ENCODE measurements at places on chromosomes 2 and 18.

- DNase-seq = no peak
Measured at GRCh38 chr2:11024259-11024645, 112.5 kb downstream of the KCNF1 start.

DNA sequence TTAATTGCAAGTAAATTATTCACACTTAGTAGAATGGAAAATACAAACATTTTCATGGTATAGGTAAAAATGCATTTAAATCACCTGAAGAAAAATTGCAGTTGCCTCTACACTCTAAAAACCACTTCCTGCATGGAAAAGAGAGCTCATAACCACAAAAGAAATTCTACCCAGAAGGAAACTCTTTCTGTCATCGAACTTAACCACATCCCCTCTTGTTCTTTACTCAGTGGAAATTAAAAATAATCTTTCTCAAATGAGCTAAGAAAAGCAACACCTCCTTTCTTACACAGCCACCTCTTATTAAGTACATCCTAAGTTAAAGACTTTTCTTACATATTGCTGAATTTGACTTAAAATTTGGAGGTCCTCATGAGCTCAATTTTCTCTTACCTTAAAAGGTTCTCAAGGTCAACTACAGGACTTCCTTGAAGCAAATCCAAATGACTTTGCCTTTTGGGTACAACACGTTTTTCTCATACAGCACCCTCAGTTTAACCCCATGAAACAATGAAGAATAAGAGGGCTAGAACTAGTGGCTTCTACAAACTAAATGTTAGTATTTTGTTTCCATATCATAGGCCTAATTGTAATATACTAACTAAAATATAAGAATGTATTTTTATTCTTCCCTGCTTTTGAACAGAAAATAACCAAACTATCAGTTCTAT is 109.1 kb upstream of the CRIM1 start:
- DNase-seq = no peak

DNA sequence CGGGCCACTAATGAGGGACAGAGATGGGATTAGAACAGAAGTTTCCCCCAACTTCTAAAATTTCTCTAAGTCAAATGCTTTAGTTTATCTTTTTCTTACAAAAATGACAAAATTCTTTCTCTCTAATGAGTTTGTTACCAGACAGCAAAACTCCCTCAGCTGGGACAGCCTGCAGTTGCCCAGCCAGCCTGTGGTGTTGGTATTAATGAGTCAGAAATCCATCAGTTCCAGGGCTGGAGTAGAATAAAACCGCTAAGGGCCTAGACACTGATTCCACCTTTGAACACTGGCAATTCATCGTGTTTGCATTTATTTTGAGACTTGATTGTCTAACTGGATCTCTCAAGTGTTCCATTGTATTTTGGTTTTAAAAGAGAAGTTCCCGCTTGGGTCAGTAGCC is 38.3 kb upstream of the SMAD2 start:
- no peak for DNase-seq

DNA sequence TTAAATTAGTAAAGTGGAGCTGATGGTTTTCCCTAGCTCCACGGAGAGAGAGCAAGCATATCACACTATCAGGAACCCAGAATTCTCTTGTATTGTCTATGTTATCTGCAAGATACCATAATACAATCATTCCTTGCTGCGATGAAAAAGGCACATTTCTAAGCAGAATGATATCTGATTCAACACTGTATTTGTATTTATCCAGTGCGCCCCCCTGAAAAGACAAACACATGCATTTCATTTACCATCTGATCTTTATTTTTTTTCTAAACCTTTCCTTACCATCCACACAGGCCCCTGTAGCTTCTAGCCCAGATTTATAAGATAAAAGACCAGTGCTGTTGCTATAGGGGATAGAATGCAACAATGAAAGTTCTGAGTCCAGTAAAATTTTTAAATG is 420.6 kb downstream of the TDRD15 start:
- DNase-seq = no peak

- DNase-seq = no peak
Measured at GRCh38 chr2:70094978-70095719, 7.9 kb downstream of the PCBP1 start.

DNA sequence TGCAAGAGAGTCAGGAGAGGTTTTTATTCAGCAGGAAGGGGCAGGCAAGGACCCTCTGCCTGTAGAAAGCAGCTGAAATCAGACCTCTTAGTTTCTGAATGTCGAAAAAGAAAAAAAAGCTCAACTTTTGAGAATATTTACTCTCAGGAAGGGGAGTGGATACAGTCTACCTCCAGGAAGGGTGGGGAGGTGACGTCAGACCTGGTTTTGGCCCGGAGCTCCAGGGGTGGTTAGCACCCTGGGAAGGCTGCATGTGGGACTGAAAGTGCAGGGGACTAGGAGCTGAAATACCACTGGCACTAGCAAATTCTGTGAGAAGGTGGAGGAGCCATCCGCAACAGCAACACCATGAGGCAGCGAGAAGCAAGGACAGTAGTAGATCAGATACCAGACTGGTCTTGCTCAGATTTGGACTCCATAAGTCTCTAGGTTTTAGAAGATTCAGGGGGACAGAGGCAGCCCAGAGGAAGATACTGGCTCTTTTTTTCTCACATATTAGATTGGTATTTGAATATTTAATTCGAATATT is 19.8 kb downstream of the MC2R start:
- no peak for DNase-seq

GRCh38 chr2:105546628-105546974 is 147.8 kb upstream of the FHL2 start:
- no peak for DNase-seq

DNA sequence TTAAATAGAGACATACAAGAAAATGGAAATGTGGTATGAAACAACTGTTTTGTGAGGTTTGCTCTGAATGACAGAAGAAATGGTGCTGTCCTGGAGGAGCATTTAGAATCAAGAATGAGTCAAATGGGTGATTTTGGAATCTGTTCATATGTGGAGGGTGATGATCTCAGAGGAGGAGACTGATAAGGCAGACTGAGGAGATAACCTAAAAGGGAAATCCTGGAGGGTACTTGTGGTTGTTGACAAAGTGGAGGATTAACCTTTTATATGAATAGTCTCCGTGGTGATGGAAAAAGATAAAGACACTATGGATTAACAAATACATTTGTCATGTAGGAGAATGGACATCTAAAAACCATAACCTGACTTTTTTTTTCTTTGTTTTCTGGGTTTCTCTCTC is 74.1 kb downstream of the MMADHC start:
- DNase-seq = no peak

GRCh38 chr2:196514641-196515040 is 124.9 kb upstream of the CCDC150 start:
- DNase-seq = no peak

DNA sequence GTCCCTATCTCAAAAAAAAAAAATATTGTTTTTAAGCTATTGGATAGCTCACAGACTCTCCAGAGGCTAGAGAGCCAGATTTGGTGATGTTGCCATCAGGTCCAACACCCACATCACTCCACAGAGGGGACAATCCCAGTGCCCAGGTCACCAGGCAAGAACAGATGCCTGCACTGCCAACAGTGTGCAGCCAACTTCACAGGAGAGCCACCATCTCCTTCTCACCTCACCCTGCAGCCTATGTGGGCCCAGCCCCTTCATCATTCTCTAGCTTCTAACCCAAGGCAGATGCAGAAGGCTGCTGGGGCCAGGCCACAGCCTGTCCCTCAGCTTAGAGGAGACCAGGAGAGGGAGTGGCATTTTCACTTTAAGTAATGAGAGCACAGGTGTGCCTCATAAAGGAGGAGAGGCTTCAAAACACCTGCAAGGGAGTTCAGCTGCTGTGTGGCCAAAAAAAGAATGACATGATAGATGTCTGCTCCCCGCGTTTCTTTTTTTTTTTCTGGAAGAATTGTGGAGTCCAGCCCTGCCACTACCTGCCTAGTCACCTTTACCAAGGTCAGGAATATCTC is 98.0 kb upstream of the ZSWIM2 start:
- DNase-seq = no peak

- DNase-seq = no peak
Measured at GRCh38 chr2:114699423-114699944, 257.0 kb downstream of the DPP10 start.

DNA sequence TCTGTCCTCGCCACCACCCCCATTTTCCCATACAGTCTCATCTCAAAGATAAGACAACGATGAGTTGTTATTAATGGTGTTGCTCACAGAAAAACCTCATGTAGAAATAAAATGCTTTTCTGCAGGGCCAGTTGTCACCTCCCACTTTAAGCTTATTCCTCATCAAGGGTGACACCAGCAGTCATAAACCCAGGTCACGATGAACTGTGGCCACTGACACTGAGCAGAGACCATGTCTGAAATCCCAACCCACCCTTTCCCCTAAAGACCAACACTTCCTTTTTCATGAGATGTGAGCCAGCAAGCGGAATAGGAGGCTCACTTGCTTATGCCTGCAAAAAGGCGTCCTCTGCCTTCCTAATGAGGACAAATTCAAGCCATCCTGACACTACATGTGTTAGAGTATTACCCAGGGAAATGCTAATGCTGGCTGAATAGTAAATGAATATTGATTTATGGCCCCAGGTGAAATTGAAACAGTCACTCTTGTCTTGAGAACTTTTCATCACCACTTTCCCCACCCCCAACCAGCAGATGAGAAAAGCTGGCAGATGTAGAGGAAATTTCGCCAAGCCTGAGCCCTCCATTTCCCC is 228.4 kb downstream of the MGAT5 start:
- DNase-seq = no peak

DNA sequence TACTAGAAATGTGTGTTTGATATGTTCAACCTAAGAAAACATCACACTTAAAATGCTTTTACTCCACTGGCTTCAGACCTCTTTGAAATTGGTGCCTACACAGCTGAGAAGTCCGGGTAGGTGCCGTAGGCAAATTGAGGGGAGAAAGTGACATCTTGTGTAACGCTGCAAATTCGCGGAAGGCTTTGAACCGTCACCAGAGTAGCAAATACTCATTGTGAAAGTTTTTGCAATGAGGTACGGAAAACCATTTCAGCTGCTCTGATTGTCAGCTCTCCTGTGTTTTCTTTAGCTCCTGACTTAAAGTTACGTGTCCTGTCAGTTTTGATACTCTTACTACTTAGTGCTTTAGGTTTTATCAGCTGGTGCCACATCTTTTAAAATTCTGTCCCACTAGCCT is 224.5 kb downstream of the FAM210A start:
- DNase-seq = no peak

DNA sequence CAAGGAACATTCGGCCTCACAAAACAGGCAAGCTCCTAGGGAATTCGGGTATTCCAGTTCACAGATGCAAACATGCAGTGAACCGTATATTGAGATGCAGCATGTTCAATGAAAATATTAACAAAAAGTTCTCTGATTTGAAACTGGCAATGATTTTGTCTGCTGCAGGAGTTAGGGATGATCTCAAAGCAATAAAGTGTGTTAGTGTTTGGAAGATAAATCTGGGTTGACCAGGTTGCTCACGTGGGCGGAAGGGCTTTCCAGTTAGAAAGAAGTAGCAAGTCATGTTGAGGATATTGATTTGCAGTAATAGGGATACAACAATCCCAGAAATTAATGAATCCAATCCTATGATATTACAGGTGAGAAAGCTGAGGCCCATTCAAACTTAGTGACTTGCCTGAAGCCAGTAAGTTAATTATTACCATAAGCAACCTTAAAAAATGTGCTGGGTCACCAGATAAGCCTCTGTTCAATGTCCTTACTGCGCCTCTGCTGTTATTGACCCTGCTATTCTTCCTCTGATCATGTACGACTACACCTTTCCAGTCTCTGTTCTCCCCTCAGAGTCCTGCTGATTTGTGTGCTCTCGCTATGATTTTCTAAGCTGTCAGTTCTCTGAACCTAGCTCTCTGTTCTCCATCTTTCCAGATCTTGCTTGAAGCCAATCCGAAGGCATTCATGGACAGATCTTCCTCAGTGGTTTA is 370.8 kb downstream of the DSEL start:
- DNase-seq = no peak

- DNase-seq = no peak
Measured at GRCh38 chr18:79695856-79696850, 16.6 kb downstream of the CTDP1 start.

GRCh38 chr2:147222506-147222905 is 622.3 kb upstream of the ACVR2A start:
- no peak for DNase-seq

DNA sequence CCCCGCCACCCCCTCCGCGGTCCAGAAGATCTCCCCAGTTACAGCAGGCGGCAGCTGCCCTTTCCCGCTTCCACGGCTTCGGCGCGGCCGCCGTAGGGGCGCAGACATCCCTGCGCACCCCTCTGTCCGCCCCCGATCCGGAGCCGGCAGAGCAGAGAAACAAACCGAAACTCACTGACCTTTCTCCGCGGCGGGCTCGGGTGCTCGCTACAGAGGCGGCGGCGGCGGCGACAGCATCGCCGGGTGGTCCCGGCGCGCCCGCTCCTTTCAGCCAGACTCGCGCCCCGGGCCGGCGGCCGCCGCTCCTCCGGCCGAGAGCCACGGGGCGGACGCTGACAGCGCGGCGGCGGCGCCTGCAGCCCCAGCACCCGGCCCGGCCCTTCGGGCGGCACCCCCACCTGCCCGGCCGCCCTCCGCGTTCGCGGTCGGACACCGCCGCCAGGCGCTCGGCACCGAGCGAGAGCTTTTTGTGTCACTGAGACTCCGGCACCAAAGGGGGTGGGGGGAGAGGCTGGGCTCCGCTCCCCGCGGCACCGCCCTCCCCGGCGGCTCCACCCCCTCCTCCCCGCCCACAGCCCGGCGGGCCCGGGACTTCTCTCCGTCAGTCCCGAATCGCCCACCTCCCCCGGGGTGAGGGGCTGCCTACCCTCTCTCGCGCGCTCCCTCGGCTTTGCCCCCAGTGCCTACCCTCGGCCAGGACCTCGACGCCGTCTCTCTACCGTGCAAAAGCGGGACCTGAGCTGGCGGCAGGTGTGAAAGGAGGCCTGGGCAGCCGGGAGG is 1.4 kb upstream of the RNF152 start:
- peak; percentile 36 for DNase-seq

DNA sequence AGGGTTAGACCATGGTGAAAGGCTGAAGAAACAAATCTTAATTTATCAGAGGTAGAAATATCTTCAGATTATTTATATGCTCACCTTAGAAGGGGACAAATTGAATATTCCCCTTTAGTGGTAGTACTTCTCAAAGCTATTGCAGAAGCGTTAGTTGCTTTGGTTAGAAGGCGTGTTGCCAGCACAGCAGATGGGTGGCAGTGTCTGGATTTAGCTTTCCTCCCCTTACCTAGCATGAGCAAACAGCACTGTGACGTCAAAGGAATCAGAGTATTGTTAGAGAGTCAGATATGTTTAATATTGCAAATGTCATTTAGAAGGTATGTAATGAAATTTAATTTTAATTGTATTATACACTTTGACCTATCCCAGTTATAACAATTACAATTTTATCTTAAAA is 27.2 kb upstream of the GALR1 start:
- no peak for DNase-seq

- DNase-seq = no peak
Measured at GRCh38 chr2:212223696-212224095, 314.9 kb downstream of the ERBB4 start.

All from T1000 (cell line).